ENCODE measurements at places on chromosomes 1 and 21. TPM values are rescaled to one million over a fixed set of nuclear protein-coding genes. Genes with fewer than 3 reads are reported as not detected.

DNA sequence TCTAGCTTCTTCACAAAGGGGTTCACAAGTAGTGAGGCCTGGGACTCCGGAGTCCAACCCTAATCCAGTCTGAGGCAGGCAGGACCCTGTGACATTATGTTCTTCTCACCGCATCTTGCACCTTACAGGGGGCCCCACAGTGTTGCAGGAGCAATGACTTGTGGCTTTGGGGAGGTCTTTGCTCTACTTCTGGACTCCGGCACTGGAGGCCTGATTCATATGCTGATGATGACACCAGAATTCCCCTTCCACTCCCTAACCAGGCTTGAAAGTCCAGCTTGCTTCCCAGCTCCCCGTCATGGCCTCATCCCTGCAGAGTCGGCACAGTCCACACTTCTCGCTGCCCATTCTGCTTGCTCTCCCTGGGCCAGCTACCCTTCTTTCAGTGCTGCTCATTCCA lies 96.3 kb upstream of the SLC44A3 start:
- DNase-seq: no peak

Gene MAP3K21
- total RNA-seq: 2.6 TPM

GRCh38 chr1:102884238-102884637 lies 224.1 kb downstream of the COL11A1 start:
- DNase-seq: no peak

DNA sequence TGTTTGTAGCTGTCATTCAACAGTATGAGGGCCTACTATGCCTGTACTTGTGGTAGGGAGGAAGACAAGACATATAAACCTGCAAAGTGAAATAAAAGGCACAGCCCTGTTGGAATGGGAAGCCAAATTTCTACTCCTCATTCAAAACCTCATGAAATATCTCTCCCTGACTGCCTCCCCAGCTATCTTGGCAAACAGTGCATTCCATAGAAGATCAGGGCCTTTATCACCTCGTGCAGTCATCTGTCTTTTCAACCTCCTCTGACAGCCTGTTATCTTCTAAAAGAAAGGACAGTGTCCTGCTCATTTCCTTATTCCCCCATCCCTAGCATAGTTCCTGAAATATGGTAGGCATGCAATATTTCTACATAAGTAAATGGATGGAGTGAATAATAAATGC lies 71.0 kb downstream of the SH3GLB1 start:
- no peak for DNase-seq

- DNase-seq: no peak
Measured at GRCh38 chr1:83882906-83883305, 116.0 kb downstream of the TTLL7 start.

DNA sequence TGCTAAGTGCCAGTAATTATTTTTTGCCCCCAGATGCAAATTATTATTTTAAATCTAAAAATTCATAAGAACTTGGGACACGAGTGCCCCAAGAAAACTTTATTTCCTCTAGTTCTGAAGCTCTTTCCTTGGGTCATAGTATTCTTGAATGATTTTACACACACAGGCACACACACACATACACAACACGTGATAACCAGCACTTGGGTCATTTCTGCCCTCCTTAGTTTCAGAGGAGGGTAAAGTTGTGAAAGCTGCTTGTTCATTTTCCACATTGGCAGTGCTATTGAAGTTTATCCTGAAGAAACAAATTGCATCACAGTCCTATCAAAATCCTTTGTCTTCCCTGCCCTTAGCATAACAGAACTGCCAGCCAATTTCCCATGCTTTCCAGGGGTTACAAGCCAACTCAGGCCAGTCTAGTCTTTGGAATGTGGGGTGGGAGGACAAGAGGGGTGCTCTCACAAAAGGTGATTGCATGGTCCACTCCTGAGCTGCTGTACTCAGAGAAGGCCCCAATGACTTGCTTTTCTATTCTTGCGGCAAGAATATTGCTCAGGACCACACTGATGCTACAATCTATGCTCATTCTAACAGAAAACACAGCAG lies 98.5 kb upstream of the POGK start:
- DNase-seq: no peak
